NCI-H1694 treated with DMSO at 0.1 percent for 48 hours (cell line): ENCODE measurements at places on chromosomes 1 and 21.

DNA sequence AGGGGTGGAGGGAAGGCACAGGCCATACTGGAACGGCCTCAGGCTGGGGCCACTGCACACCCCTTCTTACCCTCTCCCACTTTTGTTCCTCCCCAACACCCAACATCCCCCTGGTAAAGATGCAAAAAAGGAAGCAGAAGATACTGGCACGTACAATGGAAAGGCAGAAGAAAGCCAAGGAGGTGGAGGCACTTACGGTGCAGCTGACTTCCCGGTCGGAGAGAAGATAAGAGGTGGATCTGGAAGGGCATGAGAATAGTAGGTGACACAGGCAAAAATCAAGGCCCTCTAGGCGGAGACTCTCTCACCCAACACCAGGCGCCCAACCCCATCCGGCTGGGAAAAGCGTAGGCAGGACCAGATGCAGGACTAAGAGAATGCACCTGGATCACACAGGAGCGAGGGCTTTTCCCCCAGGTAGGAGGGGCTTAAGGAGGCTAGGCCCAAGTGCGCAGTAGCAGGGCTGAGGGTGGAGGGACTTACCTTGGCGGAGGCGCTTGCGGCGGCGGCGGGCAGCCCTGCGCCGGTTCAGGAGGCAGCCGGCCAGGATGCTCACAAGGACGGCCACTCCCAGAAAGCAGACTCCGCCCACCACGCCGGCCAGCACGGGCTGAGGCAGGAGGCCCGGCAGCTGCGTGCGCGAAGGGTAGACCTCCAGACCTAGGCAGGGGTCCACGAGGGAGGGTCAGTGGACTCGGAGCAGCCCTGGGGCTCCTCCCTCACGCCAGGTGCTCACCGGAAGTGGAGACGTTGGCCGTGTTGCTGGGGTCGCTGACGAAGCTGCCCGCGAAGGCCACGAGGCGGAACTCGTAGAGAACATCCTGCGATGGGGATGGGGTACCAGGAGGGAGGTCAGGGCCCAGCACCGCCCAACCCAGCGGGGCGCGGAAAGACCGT, 4.1 kb upstream of the TAGLN2 start:
- DNase-seq: no peak

DNA sequence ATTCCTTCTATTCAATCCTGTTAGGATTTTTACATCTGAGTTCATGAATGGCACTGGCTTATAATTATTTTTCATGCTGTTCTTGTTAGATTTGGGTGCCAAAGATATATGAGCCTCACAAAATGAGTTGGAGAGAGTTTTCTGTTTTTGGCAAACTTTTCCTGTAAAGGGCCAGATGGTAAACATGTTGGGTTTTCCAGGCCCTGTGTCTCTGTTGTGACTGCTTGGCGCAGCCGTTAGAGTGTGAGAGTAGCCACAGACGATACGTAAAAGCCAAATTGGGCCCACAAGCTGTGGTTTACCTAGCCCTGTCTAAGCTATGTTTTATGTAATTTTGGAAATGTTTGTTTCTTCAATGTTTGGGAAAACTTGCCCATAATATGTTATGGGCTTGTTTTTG, 15.6 kb upstream of the CA6 start:
- peak; percentile 20 for DNase-seq

GRCh38 chr21:31180256-31181081, 142.2 kb upstream of the KRTAP19-8 start:
- DNase-seq: peak; percentile 82

GRCh38 chr21:27077501-27077900, 110.6 kb upstream of the ADAMTS5 start:
- DNase-seq: no peak

DNA sequence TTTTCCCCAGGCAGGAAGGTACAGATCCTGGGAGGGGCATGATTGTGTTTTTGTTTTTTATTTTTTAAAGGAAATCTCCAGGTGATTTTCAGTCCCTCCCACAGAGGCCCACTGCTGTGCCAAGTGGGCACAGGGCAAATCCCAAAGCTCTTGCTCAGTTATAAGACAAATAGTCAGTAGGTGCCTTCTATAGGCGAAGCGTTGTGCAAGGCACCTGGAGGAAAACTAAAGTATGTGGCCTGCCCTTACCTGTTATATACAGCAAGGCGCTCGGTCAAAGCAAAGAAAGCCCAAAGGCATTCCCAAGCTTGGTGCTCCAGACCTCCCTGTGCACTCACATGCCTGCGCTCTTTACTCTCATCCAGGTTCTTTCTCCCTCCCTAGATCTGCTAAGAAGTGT, 81.0 kb downstream of the KCNJ15 start:
- no peak for DNase-seq

DNA sequence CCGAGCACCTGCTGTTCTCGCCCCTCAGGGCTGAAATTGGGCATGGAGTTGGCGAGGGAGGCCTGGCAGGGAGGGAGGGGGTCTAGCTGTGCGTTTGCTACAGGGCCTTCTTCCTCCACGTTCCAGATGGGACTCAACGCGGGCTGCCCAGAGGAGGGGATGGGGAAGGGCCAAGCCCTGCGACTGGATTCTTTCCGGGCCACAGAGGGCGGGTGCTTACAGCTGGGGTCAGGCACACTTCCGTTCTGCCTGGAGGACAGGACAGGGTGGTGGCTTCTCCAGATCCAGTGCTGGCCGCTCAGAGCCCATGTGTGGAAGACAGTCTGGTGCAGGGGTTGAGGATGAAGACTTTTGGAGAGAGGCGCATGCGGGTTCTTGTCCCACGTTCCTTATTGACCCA, 90.0 kb downstream of the EDEM3 start:
- no peak for DNase-seq
